Left cardiac atrium (tissue), 4 donors: ENCODE measurements at places on chromosomes 11 and 22. TPM values are rescaled to one million over a fixed set of nuclear protein-coding genes. Genes with fewer than 3 reads are reported as not detected.
A peak's percentile ranks its signal among the peaks of the same experiment; 100 is the strongest.

- DNase-seq: no peak
Measured at GRCh38 chr11:66856496-66857233, at the start of gene LRFN4. LRFN4 (plus strand) TSS chr11:66857064; CDS start chr11:66857745, 681 bp downstream.

DNA sequence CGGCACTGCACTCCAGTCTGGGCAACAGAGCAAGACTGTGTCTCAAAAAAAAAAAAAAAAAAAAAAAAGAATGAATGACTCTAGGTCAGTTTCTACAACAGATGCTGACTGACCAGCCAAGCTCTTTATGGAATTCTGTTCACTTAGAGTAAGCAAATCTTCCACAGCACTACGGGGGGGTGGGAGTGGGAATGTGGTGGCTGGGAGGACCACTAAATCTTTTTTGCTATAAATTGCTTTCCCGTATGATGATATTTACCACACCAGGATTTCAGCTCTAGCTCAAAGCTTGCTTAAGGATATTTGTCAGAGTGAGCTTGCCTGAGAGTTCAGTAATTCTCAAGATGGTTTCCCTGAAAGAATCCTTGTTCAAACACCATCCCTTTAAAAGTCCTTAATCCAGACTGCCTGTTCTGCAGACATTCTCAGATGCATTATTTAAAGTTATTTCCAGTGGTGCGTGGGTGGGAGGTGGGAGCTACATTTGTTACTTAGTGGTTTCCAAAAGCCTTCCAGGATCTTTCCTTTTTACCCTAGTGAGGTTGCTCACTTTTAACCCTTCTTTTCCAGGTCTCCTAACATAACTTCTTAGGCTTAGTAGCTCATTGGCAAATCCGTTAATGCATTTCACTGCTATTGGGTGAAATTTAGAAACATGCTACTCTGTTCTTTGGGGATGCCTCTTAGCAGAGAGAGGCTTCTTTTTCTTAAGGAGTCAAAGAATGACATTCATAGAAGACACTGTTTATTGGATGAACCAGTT, 65.9 kb downstream of the UBASH3B start:
- DNase-seq: no peak

- DNase-seq: no peak
Measured at GRCh38 chr22:35844886-35845285, 127.2 kb downstream of the APOL5 start.

DNA sequence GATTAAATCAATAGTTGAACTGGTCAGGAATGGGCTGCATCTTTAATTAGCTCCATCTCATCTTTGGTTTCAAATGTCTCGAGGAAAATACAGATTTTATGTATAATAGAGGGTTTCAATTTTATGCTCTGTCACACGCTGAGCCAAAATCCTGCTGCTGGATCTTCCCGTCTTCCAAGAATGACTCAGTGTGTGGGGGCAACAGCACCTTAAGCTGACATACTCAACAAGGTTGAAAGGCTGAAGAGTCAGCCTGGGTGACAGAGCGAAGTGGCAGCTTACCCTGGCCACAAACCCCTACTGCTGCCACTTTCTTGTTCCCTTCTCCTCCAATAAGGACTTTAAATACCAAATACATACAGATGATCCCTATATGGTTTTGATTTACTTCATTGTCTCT, 9.0 kb upstream of the PCF11 start:
- no peak for DNase-seq

- DNase-seq: no peak
Measured at GRCh38 chr22:48153726-48154125, 1391.3 kb downstream of the TBC1D22A start.

DNA sequence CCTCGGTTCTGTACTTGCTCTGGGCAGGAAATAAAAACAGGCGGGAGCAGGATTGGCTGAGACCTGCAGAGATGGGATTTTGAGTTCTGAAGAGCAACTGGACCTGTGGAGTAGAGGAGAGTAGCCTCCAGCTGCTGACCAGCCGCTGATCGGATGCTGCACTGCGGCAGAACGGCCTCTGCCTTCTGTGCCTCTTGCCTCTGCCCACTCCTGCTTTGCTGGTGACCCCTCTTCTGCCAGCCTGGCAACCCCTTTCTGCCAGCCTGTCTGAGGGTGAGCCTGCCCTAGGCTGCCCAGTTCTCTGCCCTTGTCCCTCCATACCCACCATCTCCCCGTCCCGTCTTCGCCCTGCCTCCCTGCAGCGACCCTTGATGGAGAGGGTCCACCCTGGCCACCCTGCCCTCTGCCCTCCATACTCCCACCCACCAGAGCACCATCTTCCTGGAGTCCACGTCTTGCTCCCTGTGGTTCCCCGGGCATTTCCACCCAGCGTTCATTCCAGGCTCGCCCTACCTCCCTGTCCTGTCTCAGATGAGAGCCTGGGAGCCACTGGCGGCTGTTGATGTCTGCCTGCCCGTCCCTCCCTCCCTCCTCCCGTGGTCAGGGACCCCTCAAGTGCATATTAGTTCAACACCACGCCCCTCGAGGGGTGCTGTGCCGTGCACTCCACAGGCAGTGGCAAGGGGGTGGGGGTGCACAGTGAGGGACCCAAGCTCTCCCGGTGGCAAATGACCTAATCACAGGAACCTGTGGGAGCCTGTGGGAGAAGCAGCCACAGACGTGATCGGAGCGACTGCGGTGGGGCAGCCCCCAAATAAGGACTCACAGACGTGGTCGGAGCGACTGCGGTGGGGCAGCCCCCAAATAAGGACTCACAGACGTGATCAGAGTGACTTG, 863.3 kb downstream of the TBC1D22A start:
- DNase-seq: no peak

- DNase-seq: no peak
Measured at GRCh38 chr11:127274328-127274676, 273.7 kb upstream of the KIRREL3 start.

- peak; percentile 43 for DNase-seq
Measured at GRCh38 chr11:127345819-127346459, 345.4 kb upstream of the KIRREL3 start.

- peak; percentile 38 for DNase-seq
Measured at GRCh38 chr11:43574949-43575912, 105.3 kb upstream of the HSD17B12 start.

DNA sequence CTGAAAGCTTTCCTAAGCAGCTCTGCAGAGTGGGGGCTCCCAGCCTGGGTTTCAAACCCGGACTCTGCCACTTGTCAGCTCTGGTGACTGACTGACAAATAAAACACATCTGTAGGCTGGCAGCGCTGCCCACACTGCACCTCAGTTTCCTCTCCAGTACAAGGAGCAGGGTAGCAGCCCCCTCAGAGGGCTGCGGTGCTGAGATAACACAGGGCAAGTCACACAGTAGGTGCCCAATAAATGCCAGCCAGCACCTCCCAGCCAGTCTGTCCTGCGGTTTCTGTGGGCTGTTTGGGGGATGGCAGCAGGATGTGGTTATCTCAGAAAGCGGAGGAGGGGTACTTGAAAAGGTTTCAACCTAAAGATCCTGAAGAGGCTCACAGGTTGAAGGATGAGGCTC, 1.5 kb downstream of the SYT12 start:
- no peak for DNase-seq

GRCh38 chr11:115287266-115287665, 216.9 kb downstream of the CADM1 start:
- no peak for DNase-seq

- peak; percentile 33 for DNase-seq
Measured at GRCh38 chr11:3164138-3164551, 965 bp downstream of the OSBPL5 start.

- no peak for DNase-seq
Measured at GRCh38 chr22:33012833-33013450, 45.2 kb downstream of the SYN3 start.

DNA sequence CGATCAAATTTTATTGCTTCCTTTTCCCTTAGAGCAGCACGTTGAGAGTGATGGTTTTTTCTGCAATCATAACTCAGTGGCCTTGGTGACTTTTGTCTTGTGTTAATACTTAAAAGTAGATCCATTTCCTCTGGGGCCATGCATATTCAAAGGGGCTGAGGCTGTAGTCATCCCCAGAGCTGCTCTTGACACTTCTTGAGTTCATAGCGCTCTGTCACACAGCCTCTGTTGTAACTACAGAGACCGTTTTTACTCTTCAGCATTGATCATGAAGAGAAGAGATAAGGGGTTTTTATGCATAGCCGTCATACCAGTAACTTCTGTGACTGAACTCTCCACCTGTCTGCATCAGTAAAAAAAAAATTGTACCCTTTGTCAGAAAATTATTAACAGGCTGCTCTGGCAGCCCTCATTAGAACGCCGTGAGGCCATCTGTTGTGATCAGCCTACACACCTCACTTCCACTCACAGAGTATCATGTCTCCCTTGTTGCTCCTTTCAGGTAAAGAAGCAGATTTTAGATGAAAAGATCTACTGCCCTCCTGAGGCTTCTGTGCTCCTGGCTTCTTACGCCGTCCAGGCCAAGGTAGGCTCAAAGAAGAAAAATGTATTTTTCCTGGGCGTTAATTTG, 38.4 kb downstream of the NF2 start:
- no peak for DNase-seq

DNA sequence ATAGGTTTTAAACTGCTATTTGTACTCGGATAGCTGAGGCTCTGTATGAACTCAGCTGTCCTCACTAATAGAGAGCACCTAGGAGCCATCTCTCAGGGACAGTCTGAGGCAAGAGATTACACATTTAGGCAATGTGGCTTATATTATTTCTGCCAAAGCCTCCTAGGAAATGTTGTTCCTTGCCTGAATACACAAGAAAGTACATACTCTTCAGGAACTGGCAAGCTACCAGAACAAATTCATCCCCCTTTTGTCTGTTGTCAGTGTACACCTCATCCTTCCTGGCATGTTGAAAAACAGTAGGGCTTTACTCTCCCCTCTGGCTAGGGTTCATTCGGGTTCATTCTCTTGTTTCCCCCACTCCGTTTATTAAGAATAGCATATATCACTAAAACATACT, 615.9 kb upstream of the FAT3 start:
- DNase-seq: no peak

GRCh38 chr22:35231585-35232084, 25.7 kb upstream of the HMGXB4 start:
- peak; percentile 42 for DNase-seq

DNA sequence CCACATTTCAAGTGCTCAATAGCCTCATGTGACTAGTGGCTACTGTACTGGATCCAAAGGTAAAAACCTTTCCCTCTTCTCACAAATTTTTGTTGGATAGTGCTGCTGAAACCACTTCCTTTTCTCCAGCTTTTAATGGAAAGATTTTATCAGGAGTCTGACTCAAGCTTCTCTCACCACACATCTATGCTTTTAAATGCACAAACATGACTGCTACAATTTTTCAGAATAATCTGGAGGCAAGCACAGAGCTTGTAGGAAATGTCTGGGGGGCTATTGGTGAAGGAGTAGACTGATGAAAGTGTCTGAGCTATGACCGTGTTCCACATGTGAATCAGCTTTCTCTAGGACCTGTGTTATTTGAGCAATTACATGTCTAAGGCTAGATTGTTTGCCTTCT, 101.1 kb upstream of the FAT3 start:
- no peak for DNase-seq

GRCh38 chr11:765802-766091, 11.5 kb downstream of the GATD1 start:
- DNase-seq: no peak

GRCh38 chr11:61004180-61004611, 32.7 kb downstream of the CD6 start:
- DNase-seq: no peak

- DNase-seq: no peak
Measured at GRCh38 chr11:122976061-122976733, 5.4 kb downstream of the BSX start.

GRCh38 chr11:83401506-83402225, 115.5 kb upstream of the CCDC90B start:
- DNase-seq: no peak

- DNase-seq: no peak
Measured at GRCh38 chr22:17794726-17795542, 20.7 kb upstream of the BID start.

DNA sequence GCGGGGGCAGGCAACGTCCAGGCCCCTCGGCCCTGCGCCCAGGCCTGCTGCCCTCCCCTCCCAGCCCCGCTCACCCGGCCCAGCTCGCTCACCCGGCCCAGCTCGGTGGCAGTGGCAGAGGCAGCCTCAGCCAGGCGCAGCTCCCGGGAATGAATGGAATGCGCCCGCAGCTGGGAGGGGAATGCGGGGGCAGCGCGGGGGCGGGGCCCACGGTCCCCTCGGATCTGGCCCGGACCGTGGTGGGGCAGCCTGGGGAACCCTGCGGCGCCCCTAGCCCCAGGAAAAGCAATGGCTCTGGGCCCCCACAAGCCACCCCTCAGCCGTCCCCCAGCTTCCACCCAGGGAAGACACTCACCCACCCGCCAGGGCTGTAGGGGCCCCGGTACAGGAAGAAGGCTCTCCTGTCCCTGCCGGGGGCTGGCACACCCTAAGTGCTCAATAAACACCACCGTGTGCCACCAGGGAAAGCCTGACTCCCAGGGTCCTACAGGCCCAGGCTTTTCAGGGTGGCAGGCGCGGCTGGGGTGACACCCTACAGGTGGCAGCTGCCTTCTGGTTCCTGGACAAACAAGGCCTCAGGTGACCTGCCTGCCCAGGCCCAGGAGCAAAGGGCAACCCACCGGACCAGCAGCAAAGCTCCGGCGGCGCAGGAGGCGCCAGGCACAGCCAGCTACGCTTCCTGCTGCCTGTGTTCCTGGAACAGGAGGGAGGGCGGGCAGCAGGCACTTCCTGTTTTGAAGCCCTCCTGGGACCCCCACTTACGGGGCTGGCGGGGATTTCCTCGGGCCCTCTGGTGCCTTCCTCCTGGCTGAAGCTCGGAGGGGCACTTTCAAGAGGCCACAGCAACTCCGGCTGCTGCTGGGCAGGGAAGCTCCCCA, 13.8 kb downstream of the PLXNB2 start:
- DNase-seq: peak; percentile 76

- peak; percentile 89 for DNase-seq
Measured at GRCh38 chr11:118198370-118198769, 21.9 kb upstream of the SCN2B start.

- peak; percentile 91 for DNase-seq
Measured at GRCh38 chr22:35638410-35638809, 9.8 kb upstream of the APOL6 start.

FOXRED1 gene
- 25.3 TPM for total RNA-seq

ALKBH3 gene
- total RNA-seq: 20.1 TPM

CCDC88B gene
- total RNA-seq: 10.6 TPM

ZNRF3 gene
- 5.2 TPM for total RNA-seq

SHISAL1 gene
- total RNA-seq: 1.4 TPM

FERMT3 gene
- 25.8 TPM for total RNA-seq

MS4A10 gene
- not detected for total RNA-seq

ACRV1 gene
- total RNA-seq: not detected

PRODH gene
- 5.6 TPM for total RNA-seq

HOATZ gene
- not detected for total RNA-seq

TMPRSS5 gene
- 0.73 TPM for total RNA-seq

CLCF1 gene
- 1.1 TPM for total RNA-seq

KLHL35 gene
- 1.2 TPM for total RNA-seq

OR8D1 gene
- total RNA-seq: not detected

TESMIN gene
- total RNA-seq: 0.29 TPM

PPFIBP2 gene
- total RNA-seq: 16.3 TPM

ROBO4 gene
- 43.3 TPM for total RNA-seq

SMTN gene
- total RNA-seq: 150 TPM

FXYD6 gene
- 31.2 TPM for total RNA-seq
